ENCODE measurements at places on chromosomes 3 and 15. TPM values are rescaled to one million over a fixed set of nuclear protein-coding genes. Genes with fewer than 3 reads are reported as not detected.

GRCh38 chr3:157618075-157618760, 115.0 kb upstream of the VEPH1 start:
- DNase-seq = peak; percentile 33
- no peak overlapping the region for H3K4me3 ChIP-seq
- no peaks in the 10 kb centered on the region for H3K4me1 ChIP-seq
- no peaks in the 10 kb centered on the region for H3K27me3 ChIP-seq

DNA sequence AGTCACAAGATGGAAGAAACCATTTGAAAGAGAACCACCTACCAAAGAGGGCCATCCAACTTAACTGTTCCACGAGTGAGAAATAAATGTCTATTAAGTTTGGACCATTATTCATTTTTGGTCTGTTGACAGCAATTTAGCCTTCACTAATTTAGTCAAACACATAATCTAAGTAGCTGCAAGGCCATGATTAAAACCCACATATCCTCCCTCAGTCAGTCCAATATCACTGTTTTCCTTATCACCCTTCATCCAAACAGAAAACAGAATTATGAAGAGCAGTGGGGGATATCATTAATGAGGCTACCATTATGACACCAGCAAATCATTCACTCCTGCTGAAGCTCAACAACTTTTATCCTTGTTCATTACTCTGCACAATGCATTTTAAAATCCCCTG, 52.0 kb downstream of the PIK3CB start:
- no peaks in the 10 kb centered on the region for H3K27me3 ChIP-seq
- no peak for DNase-seq
- no peak overlapping the region for H3K27ac ChIP-seq

DNA sequence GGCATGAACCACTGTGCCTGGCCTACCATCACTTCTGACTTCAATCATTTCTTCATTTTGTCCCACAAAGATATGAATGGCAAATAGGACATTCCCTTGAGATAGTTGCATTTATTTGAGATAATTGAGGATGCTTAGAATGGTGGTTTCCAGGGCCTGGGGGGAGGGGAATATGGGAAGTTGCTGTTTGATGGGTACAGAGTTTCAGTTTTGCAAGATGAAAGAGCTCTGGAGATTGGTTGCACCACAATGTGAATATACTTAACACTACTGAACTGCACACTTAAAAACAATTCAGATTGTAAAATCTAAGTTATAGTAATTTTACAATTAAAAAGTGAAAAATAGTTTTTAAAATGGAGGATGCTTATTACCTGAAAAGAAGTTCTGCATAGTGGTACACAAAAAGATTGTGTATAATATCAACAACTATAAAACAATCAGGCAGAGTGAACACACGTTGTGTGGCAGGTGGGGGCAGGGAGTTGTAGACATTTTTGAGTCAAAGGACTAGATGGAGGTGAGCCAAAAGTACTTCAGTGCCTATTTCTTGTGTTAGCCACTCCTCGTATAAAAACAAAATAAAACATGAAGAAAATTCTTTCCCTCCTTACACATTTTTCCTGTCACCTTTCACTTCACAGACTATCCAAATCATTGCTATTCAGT, 18.5 kb upstream of the RIOX2 start:
- H3K36me3 ChIP-seq = no peaks in the 10 kb centered on the region
- H3K4me3 ChIP-seq = peak overlapping the region; percentile 19
- peaks cover 20% of the 10 kb centered on the region for H3K4me1 ChIP-seq
- DNase-seq = no peak

GRCh38 chr15:88621789-88622604, 857 bp downstream of the AEN start:
- H3K36me3 ChIP-seq = no peaks in the 10 kb centered on the region
- H3K4me1 ChIP-seq = peaks cover 41% of the 10 kb centered on the region
- no peaks in the 10 kb centered on the region for H3K27me3 ChIP-seq
- peak; percentile 76 for DNase-seq
- peak overlapping the region; percentile 90 for H3K27ac ChIP-seq

Gene FOXL2NB
- not detected for total RNA-seq

- H3K4me1 ChIP-seq = no peaks in the 10 kb centered on the region
- no peaks in the 10 kb centered on the region for H3K27me3 ChIP-seq
- no peak for DNase-seq
- no peaks in the 10 kb centered on the region for H3K36me3 ChIP-seq
These were observed 189.8 kb downstream of the RYR3 start for GRCh38 chr15:33500432-33501195.

Gene SELENOK
- 104 TPM for total RNA-seq

GRCh38 chr3:21750080-21750696, 822 bp downstream of the ZNF385D start:
- no peak overlapping the region for H3K4me3 ChIP-seq
- H3K36me3 ChIP-seq = no peaks in the 10 kb centered on the region
- DNase-seq = no peak
- no peaks in the 10 kb centered on the region for H3K27me3 ChIP-seq

GRCh38 chr15:90679959-90680358, 37.2 kb upstream of the BLM start:
- no peaks in the 10 kb centered on the region for H3K36me3 ChIP-seq
- no peaks in the 10 kb centered on the region for H3K27me3 ChIP-seq
- no peak overlapping the region for H3K27ac ChIP-seq
- no peak for DNase-seq

- H3K4me1 ChIP-seq = no peaks in the 10 kb centered on the region
- H3K27ac ChIP-seq = no peak overlapping the region
- no peaks in the 10 kb centered on the region for H3K36me3 ChIP-seq
- H3K27me3 ChIP-seq = no peaks in the 10 kb centered on the region
- H3K4me3 ChIP-seq = no peak overlapping the region
These were observed 229.0 kb downstream of the MAGI1 start for GRCh38 chr3:65809641-65810150.

DNA sequence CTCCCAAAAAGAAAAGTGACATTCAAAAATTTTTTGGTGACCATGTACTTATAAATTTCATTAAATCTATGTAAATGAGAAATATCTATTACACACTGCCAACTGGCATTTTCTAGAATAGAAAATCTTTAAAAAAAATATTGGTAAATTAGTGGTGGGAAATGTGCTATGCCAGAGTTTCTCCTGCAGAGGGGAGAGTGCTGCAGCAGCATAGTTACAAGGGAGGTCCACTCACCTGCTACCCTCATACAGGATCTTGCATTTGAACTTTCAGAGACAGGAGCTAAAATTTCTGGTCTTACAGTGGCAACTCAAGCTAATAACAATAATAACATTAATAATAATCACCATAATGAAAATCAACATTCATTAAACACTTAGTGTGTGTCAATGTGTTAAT, 459.6 kb downstream of the NSUN3 start:
- H3K4me1 ChIP-seq = no peaks in the 10 kb centered on the region
- no peaks in the 10 kb centered on the region for H3K36me3 ChIP-seq
- H3K4me3 ChIP-seq = no peak overlapping the region
- DNase-seq = no peak

GRCh38 chr15:98796685-98797357, 148.5 kb downstream of the IGF1R start:
- no peaks in the 10 kb centered on the region for H3K4me1 ChIP-seq
- no peaks in the 10 kb centered on the region for H3K36me3 ChIP-seq
- H3K27ac ChIP-seq = no peak overlapping the region
- DNase-seq = no peak
- H3K4me3 ChIP-seq = no peak overlapping the region
- H3K27me3 ChIP-seq = no peaks in the 10 kb centered on the region

Gene CASR
- not detected for total RNA-seq

Gene CLDN18
- not detected for total RNA-seq

Gene GRAMD2A
- not detected for total RNA-seq

- no peak overlapping the region for H3K4me3 ChIP-seq
- H3K36me3 ChIP-seq = peaks cover 6% of the 10 kb centered on the region
- H3K27ac ChIP-seq = no peak overlapping the region
- no peak for DNase-seq
- peaks cover 48% of the 10 kb centered on the region for H3K4me1 ChIP-seq
These were observed 10.1 kb downstream of the LINS1 start for GRCh38 chr15:100591835-100592234.

Gene IFT57
- 45.4 TPM for total RNA-seq

DNA sequence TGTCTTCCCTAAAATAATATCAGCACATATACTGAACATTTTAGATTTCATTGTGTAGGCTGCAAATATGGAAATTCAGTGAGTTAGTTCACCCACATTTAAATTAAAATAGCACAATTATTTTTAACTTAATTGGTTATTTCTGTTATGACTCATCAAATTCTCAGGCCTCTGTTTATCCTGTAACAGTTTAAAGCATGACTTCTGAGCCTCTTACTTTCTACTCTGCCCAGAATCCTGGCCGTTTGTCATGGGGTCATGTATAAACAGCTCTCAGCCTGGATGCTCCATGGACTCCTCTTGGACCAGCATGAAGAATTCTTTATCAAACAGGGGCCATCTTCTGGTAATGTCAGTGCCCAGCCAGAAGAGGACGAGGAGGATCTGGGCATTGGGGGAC, 12.2 kb downstream of the TUBGCP4 start:
- peaks cover 4% of the 10 kb centered on the region for H3K36me3 ChIP-seq
- H3K27me3 ChIP-seq = no peaks in the 10 kb centered on the region
- no peaks in the 10 kb centered on the region for H3K4me1 ChIP-seq
- DNase-seq = no peak

DNA sequence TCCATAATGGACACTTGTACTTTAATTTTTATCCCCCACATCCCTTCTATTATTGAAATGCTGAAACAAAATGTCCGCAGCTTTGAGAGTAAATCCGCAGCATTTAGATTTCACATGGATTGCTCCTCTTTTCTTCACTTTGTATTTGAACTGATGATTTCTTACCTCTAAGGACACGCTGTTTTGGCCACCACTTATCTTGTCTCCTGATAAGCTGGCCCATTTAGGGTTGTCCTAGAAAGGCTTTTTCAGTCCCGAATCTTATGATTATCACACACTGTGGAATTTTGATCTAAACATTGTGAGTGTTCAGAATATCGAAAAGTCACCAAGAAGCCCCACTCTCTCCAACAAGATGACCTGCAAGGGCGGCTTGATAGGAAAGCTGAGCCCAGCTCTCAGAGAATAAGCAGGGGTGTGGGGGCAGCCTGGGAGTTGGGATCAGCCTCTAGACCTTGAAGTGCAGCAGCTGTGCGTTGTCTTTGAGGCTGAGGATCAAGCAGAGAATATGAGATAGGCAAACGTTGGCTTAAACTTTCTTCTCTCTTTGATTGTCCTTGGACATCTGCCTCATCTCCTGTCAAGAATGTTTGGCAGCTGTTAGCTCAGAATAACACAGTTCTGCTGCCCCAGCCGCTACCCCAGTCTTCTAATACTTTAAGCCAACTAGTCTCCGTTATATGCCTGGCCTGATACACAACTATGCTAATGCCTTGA, 399.7 kb upstream of the NR2F2 start:
- no peak for DNase-seq
- no peak overlapping the region for H3K27ac ChIP-seq
- no peaks in the 10 kb centered on the region for H3K4me1 ChIP-seq
- H3K4me3 ChIP-seq = no peak overlapping the region

GRCh38 chr3:11850003-11850402, 3.3 kb upstream of the TAMM41 start:
- H3K4me1 ChIP-seq = peaks cover 19% of the 10 kb centered on the region
- no peak overlapping the region for H3K4me3 ChIP-seq
- no peak overlapping the region for H3K27ac ChIP-seq
- H3K27me3 ChIP-seq = no peaks in the 10 kb centered on the region
- no peaks in the 10 kb centered on the region for H3K36me3 ChIP-seq

- no peaks in the 10 kb centered on the region for H3K36me3 ChIP-seq
- H3K4me1 ChIP-seq = peaks cover 5% of the 10 kb centered on the region
- no peak overlapping the region for H3K27ac ChIP-seq
- no peak overlapping the region for H3K4me3 ChIP-seq
- H3K27me3 ChIP-seq = no peaks in the 10 kb centered on the region
These were observed 23.1 kb downstream of the SCAP start for GRCh38 chr3:47452453-47453215.

Gene ATR
- total RNA-seq = 36.2 TPM

- DNase-seq = no peak
- no peak overlapping the region for H3K27ac ChIP-seq
- H3K4me3 ChIP-seq = no peak overlapping the region
These were observed 57.5 kb upstream of the GSK3B start for GRCh38 chr3:120151791-120152190.

Gene GASK1A
- total RNA-seq = not detected

Gene MITF
- total RNA-seq = 3.9 TPM

Gene SECISBP2L
- 72.7 TPM for total RNA-seq

Gene DAZL
- total RNA-seq = not detected

GRCh38 chr3:148681080-148681479, 16.6 kb upstream of the AGTR1 start:
- H3K36me3 ChIP-seq = no peaks in the 10 kb centered on the region
- no peak for DNase-seq
- H3K27me3 ChIP-seq = no peaks in the 10 kb centered on the region
- no peak overlapping the region for H3K4me3 ChIP-seq
- H3K4me1 ChIP-seq = no peaks in the 10 kb centered on the region

DNA sequence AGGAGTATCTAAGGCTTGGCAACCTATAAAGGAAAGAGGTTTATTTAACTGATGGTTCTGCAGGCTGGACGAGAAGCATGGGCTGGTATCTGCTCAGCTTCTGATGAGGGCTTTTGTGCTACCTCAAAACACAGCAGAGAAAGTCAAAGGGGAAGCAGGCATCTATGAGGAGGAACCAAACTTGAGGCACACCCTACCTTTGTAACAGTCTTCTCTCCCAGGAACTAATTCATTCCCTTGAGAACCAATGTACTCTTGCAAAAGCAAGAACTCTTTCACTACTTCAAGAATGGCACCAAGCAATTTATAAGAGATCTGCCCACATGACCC, 109.0 kb downstream of the CGGBP1 start:
- no peaks in the 10 kb centered on the region for H3K4me1 ChIP-seq
- H3K36me3 ChIP-seq = no peaks in the 10 kb centered on the region
- H3K27me3 ChIP-seq = peaks cover 3% of the 10 kb centered on the region

Gene SPESP1
- total RNA-seq = not detected

Gene DNAH12
- 0.20 TPM for total RNA-seq

DNA sequence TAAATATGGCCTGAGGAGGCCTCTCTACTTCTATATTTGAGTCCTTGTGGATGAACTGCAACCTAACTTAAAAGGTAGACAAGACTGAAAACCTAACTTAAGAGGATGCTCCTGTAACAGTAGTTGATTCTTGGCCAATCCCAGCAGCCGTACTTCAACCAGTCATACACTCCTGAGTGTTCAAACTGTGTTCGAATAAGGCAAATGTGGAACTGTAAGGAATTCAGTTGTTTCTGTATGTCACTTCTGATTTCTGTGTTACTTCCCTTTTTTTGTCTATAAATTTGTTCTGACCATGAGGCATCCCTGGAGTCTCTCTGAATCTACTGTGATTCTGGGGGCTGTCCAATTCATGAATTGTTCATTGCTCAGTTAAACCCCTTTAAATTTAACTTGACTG, 20.5 kb downstream of the GALK2 start:
- H3K36me3 ChIP-seq = no peaks in the 10 kb centered on the region
- no peak overlapping the region for H3K27ac ChIP-seq
- no peak for DNase-seq

- H3K27me3 ChIP-seq = no peaks in the 10 kb centered on the region
- no peaks in the 10 kb centered on the region for H3K4me1 ChIP-seq
- no peak for DNase-seq
- no peak overlapping the region for H3K27ac ChIP-seq
- no peak overlapping the region for H3K4me3 ChIP-seq
- no peaks in the 10 kb centered on the region for H3K36me3 ChIP-seq
These were observed 10.2 kb downstream of the GLCE start for GRCh38 chr15:69170597-69170996.

GRCh38 chr15:40047415-40048210, 8.6 kb upstream of the SRP14 start:
- H3K27ac ChIP-seq = peak overlapping the region; percentile 55
- peaks cover 43% of the 10 kb centered on the region for H3K4me1 ChIP-seq
- H3K36me3 ChIP-seq = no peaks in the 10 kb centered on the region
- DNase-seq = no peak

Gene FANCD2
- total RNA-seq = 18.9 TPM
